ENCODE measurements at places on chromosomes 11 and 22.

- DNase-seq = no peak
These were observed 82.5 kb downstream of the NCAM1 start for GRCh38 chr11:113043698-113044097.

GRCh38 chr11:108871867-108872266 is 207.0 kb downstream of the DDX10 start:
- DNase-seq = no peak

GRCh38 chr11:107849790-107850189 is 8.8 kb downstream of the SLC35F2 start:
- DNase-seq = no peak

- no peak for DNase-seq
These were observed 75.6 kb upstream of the TEAD1 start for GRCh38 chr11:12598330-12599256.

DNA sequence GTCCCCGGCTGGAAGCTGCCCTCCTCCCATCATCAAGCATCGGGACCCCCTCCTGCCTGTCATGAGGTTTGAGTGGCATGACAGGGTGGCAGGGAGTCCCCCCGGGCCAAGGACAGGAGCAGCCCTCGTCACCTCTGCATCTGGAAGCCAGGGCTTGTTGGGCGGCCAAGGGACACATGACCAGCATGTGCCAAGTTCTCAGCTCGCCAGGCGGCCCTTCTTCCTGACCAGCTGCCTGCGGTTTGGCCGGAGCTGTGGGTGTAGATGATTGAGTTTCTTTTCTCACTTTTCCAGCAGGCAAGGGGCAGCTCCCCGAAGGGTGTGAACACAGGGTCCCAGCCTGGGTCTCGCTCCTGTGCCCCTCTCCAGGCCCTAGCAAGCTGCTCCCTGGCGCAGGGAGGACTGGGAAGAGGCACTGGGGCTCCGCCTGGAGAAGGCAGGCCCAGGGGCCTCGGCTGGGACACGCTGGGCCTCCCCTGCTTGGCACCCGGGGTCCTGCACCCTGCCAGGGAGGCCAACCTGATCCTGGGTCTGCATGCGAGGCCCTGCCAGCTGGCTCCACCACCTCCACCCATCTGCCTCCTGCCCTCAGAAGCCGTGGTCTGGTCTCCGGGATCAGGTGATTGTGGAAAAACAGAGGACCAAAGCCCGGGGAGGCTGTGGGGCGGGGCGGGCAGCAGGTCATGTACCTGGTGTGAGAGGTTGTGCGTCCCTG is 13.4 kb downstream of the ARHGAP8 start:
- no peak for DNase-seq

GRCh38 chr11:94452988-94453387 is 40.7 kb downstream of the MRE11 start:
- DNase-seq = no peak

- no peak for DNase-seq
These were observed 55.7 kb upstream of the SORL1-AS1 start for GRCh38 chr11:121508449-121508848.

DNA sequence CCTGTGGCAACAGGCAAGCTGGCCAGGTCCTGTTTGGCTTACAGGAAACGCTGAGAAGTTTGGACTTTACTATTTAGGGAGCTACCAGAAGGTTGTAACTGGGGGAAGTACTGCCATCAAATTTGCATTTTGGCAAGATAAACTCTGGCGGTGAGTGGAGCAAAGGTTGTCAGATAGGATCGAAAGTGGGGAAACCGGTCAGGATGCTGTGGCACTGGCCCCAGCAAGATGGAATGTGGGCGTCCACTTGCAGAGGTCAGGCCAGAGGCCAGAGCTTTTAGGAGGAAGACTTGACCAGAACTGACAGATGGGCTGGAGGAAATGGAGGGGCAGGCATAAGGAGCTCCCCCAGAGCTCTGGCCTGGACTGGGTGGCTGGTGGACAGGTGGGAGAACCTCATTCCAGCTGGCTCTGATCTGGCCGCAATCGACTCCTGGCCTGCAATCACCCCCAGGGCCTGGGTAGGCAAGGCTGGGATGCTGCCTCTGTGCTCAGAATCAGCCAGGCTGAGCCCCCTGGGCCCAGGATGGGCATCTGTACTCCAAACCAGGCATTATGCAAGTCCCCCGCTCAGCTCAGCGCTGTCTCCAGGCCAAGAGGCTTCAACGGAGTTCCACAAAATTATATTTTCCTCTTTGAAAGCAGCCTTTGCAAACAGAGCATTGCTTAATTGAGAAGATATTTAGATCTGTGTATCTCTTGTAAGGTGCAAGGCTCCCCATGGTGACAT is 178.3 kb upstream of the NECTIN1 start:
- no peak for DNase-seq

- DNase-seq = no peak
These were observed 133.7 kb upstream of the HSD17B12 start for GRCh38 chr11:43546561-43547429.

- no peak for DNase-seq
These were observed 11.3 kb upstream of the CTSC start for GRCh38 chr11:88348870-88349269.

DNA sequence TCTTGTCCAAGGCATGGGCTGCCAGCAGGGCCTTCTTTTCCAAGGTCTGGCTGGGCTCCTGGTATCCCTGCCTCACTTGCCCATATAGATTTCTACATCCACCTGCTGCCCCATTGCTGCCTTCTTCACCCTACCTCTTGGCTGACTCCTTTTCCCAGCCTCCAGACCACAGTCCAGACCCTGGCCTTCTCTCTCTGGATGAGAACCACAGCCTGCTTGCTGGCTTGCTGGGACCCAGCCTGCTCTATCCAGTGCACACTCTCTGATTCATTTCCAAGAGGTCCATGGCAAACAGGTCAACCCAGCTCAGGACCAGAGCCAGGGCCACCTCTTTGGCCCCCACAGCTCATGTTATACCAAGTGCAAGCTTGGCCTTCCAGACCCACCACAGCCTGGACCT is 169.4 kb upstream of the BDNF start:
- DNase-seq = no peak

DNA sequence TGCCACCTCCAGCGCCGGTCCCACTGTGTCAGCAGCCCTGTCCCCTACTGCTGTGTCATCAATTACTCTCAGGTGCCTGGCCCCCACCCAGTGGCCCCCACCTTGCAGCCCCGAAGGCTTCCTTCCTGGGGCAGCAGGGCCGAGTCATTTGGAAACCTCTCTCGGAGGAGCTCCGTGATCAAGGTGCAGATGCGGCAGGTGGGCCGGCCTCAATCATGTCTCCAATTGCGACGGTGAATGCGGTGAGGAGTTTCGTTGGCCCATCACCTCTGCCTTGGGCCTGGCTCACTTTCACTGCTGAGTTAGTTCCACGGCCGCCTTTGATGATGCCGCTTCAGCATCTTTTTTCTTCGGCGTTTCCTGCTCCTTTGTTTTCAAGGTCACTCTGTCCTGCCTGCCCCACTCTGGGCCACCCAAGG is 11.3 kb upstream of the CXCR5 start:
- no peak for DNase-seq

- no peak for DNase-seq
These were observed 56.4 kb downstream of the SGSM3 start for GRCh38 chr22:40426594-40427333.

- no peak for DNase-seq
These were observed 24.2 kb downstream of the MRE11 start for GRCh38 chr11:94469416-94469815.

DNA sequence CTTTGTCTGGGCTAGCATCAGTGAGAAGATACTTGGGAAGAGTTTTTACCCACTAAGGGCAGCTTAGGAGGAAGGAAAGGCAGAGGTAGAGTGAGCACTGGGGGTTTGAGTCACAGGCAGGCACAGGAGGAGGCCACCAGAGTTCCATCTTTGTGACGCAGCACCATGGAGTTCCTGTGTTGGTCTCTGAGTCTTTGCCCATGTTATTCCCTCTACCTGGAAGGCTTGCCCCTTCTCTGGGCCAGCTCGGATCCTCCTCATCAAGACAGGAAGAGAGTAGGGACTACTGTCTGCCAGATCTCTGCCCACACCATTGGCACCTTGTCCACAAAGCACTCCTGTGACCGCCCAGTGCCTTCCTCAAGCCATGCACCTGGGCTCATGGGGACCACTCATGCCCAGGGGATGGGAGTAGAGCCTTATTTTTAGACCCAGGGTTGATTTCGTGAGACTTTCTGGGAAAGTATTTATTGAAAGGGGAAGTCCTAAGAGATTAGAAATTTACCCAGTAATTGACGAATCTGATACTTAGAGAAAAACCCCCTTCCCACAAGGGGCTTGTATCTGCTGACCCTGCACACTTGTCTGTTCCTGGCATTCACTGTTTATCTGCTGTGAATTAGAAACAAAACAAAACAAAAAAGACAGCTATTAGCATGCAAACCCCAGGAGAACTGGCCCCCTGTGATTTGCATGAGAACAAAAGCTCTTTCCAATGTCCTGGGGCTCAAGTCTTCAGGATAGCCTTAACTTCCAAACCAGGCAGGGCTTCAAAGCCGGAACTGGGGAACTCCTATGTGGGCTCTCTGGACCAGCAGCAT is 35.9 kb upstream of the MYEOV start:
- DNase-seq = no peak

GRCh38 chr11:14669958-14670357 is 26.4 kb downstream of the PDE3B start:
- DNase-seq = no peak

DNA sequence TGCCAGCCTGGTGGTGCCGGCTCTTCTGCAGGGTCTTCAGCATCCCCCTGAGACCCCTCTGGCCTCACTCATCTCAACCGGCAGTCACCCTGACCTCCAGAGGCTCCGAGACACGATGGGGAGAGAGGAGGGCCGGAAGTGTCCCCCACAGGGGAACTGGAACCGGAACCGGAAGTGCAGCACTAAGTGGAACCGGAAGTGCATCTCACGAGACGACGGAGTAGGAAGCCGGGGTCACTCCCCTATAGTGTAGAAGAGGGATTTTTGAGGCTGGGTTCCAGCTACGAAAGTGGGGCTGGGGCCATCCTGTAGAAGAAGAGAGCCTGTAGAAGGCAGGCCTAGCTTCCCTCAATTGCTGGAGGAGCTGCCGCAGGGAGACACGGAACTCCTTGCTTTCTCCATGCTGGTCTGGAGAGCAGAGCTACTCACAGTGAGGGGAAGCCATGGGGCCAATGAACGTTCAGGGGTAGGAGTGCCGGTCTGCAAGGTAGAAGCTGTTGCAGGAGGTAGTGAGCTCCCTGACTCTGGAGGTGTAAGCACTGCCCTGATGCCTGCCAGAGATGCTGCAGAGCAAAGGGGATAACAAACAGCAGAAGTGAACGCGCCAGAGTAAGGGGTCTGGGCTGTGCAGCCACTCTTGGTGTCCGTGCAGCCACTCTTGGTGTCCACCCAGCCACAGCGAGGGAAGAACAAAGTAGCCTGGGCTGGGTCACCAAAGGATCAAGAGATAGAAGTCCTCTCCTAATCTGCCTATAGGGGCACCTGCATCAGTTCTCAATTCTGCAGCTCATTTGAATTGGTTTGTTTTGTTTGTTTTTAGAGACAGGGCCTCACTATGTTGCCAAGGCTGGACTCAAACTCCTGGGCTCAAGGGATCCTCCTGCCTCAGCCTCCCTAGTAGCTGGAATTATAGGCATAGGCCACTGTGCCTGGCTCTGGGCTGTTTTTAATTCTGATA is 21.9 kb downstream of the SCUBE1 start:
- no peak for DNase-seq

DNA sequence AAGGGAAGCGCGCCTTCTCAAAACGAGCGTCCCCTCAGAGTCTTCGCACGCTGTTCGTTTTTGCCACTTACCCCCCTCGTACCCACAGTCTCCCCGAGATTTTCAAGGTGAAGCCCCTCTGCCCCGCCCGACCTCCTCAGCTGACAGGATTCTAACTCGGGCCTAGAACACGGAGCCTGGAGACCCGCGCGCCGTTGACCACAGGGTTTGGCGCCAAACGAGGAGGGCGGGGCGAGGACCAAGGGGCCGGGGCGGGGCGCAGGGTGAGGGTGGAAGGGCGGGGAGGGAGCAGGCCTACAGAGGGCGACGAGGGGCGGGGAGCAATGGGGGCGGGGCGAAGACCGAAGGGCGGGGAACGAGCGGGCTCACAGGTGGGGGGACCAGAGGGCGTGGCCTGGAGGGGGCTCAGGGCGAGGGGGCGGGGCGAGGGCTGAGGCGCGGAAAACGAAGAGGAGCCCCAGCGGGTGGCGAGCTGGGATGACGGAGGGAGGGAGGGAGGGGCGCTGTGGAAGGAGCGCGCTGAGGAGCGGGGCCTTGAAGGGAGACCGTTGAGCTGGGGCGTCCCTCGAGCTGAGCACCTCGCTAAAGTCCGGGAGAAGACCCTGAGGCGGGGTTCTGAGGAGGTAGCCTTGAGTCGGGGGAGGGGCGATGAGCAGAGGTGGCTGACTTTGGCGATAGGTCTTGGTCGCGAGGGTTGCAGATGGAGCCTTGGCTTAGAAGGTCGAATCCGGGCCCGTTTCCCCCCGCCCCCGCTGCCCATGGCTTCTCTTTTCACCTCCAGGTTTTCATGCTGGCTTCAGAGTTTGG is at the start of gene DMC1:
DMC1 (minus strand) TSS at position 212 of the 807 bp plus-strand sequence. CDS start 1,927 bp downstream, outside the sequence.
- peak; percentile 97 for DNase-seq

DNA sequence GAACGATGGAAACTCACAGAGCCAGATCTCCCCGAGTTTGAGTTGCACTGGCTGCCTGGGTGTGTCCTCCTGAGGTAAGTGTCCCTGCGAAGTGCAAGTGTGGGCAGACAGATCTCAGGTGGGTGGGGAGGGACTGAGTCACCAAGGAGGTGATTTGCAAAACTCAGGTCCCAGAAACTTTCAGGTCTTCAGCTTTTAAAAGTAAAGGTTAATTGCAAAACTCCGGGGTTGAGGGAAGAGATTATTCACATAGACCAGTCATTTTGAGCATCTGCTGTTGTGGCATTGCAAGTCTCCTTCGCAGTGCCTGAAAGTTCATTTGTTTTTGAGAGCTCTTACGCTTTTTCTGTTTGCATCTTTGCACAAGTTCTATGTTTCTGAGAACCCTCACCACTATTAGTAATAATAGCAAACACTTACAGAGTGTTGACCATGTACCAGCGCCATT is 7.1 kb downstream of the CD44 start:
- no peak for DNase-seq

GRCh38 chr11:74468058-74468457 is 709 bp upstream of the KCNE3 start:
- DNase-seq = no peak

- no peak for DNase-seq
These were observed 23.5 kb downstream of the CTNND1 start for GRCh38 chr11:57785072-57785471.

DNA sequence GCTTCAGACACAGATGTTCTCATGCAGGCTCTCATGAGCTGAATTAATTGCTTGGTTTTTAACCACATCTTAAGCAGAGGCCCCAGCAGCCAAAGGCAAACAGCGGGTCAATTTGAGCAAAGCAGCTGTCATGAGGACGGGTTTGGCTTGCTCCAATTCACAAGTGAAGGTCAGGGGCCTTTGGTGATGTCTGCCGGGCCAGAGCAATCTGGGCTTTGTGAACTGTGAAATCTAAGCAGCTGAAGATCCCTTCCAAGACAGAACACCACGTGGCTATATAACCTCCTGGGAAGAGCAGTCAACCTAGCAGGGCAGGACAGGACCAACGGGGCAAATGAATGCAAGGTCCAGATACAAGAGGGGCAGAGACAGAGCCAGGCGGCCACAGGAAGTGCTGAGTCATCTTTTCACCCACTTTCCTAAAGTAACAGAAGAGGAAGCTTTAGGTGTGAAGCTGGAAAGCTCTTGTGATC is 187.3 kb upstream of the B3GAT1 start:
- no peak for DNase-seq

Data from stimulated activated CD8-positive, alpha-beta memory T cell treated with anti-CD3 and anti-CD28 coated beads, Interleukin-7, amount 100 ng/mL, for 1 hour (primary cell).